Fibroblast of lung (primary cell): ENCODE measurements at places on chromosomes 7 and 10. TPM values are rescaled to one million over a fixed set of nuclear protein-coding genes. Genes with fewer than 3 reads are reported as not detected.

TDRD1 gene
- 0.26 TPM in 1 of 2 replicates, not detected in the other for total RNA-seq

CFAP46 gene
- total RNA-seq, result 0.26 and 0.66 TPM in 2 replicates

OR6V1 gene
- total RNA-seq, result not detected in 2 replicates

MRLN gene
- total RNA-seq, result not detected in 2 replicates

LRMDA gene
- total RNA-seq, result 1.0 and 2.0 TPM in 2 replicates

PLXNA4 gene
- 1.2 and 1.8 TPM in 2 replicates for total RNA-seq

AGAP3 gene
- 34.2 and 44.9 TPM in 2 replicates for total RNA-seq

GAD2 gene
- not detected in 2 replicates for total RNA-seq

DNAJC9 gene
- 14.5 and 20.3 TPM in 2 replicates for total RNA-seq

LLCFC1 gene
- not detected in 2 replicates for total RNA-seq

CLDN4 gene
- under 0.01 and 0.26 TPM in 2 replicates for total RNA-seq

NME8 gene
- not detected in 2 replicates for total RNA-seq

DUS4L gene
- total RNA-seq, result 6.4 and 8.8 TPM in 2 replicates

JAKMIP3 gene
- under 0.01 and 0.17 TPM in 2 replicates for total RNA-seq

TRIM50 gene
- total RNA-seq, result not detected in 2 replicates
